ENCODE measurements at places on chromosomes 12 and 14.
A peak's percentile ranks its signal among the peaks of the same experiment; 100 is the strongest.

- no peak for DNase-seq
Observed at GRCh38 chr14:66140213-66140918, 345.8 kb upstream of the CCDC196 start.

DNA sequence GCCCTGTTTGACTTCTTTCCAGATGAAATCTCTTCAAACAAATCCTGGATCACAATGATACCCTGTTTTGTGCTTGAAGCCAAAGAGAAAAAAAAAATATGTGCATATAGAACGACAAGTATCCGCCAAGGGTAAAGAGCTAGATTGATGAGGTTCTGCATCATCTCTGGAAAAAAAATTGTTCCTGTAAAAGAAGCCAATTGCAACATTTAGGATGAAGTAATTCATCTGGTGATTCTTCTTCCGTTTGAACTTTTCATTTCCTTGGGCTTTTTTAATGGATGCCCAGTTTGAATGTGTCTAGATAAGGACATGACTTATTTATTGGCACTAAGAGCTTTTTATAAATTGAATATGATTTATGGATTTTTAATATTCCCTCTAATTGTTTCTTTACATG lies 38.1 kb upstream of the NPAS3 start:
- DNase-seq, result peak; percentile 15

DNA sequence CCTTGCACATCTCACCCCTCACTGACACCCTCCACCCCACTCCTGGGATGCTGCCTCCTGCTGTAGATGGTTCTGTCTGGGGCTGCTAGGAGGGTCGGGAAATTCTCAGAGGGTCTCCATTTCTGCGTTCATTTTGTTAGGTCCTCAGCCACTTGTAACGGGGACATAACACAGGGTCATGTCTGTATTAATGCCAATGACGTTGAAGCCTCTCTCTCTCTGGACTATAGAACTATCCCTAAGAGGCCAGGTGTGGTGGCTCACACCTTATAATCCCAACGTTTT lies 14.6 kb downstream of the SIVA1 start:
- DNase-seq, result no peak

GRCh38 chr12:17971850-17972249 lies 118.1 kb downstream of the RERGL start:
- DNase-seq, result peak; percentile 54

DNA sequence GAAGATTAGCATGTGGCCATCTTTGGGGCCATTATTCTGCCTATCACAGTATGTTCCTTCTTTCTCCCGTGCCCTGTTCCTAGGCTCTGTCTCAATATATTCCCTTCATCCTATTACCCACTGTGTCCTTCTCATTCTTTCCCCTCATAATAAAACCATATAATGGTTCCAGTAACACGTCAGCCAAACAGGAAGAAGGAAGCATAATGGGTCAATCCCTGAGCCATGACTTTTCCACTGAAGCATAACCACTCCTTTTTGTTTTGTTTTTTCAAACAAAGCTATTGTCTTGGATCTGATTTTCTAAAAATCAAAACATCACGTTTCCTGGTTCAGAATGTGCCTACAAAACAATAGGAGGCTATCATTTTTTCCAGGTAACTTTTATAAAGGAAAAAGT lies 21.3 kb upstream of the RHOJ start:
- DNase-seq, result no peak

- DNase-seq, result no peak
Observed at GRCh38 chr12:22461786-22462185, 82.6 kb downstream of the C2CD5 start.

- DNase-seq, result peak; percentile 4
Observed at GRCh38 chr12:85523197-85523596, 243.2 kb downstream of the ALX1 start.

DNA sequence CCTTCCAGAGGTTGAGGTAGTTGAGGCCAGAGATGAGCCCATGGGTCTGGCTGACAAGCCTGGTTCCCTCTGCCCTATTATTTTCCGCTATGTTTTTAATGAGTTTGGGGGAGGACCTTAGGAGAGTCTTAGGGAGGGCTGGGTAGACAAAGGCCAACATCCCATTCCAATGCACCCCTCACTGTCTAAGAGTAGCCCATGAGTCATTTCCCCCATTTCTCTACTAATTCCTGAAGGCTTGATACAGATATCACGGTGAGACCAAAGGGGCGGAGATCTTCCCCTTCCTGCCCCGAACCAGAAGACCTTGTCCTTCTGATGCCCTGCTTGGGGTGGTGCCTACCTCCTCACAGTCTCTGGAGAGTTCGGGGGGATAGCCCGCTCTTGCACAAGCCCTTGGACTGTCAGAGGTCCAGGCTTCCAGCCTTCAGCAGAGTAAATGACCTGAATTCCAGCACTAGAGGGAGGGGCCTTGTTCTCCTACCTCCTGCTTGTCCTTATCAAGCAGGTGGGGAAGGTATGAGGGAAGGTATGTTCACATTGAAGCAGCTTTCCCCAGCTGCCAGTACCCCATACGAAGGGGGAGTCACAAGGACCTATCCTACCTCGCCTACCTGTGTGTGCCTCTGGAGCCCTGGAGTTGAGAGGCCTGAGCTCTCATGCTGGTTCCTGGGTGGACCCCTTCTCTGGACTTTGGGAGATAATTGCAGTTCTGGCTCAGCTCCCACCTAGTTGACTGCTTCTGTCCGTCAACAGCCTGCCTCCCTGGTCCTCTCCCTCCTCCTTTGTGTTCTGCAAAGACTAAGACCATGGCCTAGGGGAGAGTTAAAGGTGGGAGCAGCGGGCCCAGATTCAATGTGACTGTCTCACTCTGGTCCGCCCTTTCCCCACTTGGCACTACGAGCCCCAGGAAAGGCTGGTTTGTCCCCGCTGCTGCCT lies 3.7 kb downstream of the PSMB11 start:
- DNase-seq, result no peak

DNA sequence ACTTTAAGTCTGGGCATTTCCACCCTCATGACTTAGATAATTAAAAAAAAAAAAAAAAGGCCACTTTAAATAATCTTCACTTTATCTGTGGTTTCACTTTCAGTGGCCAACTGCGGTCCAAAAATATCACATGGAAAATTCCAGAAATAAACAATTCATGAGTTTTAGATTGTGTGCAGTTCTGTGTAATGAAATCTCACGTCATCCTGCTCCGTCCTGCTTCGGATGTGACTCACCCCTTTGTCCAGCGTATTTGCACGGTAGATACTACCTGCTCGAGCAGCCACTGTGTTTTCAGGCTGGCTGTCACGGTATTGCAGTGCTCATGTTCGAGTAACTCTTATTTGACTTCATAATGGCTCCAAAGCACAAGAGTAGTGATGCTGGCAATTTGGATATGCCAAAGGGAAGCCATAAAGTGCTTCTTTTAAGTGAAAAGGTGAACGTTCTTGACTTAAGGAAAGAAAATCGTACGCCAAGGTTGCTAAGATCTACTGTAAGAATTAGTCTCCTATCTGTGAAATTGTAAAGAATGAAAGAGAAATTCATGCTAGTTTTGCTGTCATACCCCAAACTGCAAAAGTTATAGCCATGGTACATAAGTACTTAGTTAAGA lies 2.4 kb downstream of the E2F7 start:
- peak; percentile 87 for DNase-seq

- DNase-seq, result peak; percentile 43
Observed at GRCh38 chr14:101781240-101782061, 19.9 kb downstream of the PPP2R5C start.

- DNase-seq, result no peak
Observed at GRCh38 chr14:21921453-21921852, 247.8 kb upstream of the OR4E1 start.

DNA sequence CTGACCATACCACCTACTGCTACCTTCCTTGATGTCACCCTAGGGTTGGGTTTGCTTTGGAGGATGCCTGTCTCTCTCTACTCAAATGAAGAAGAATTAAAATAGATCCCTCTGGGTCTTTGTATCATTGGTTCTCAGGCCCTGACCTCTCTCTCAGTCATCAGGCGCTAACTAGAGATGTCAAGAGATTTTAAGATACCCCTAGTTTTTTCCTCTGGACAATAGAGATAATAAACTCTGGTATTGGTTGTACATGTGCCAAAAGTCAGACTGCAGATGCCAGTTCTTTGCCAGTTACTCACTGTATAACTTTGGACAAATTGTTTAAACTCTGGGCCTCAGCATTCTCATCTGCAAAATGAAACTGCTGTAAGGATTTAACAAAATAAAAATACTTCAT lies 31.5 kb downstream of the ITPR2 start:
- DNase-seq, result no peak

GRCh38 chr12:98149691-98150210 lies 365.6 kb upstream of the TMPO start:
- no peak for DNase-seq

GRCh38 chr12:52817003-52817698 lies 3.2 kb upstream of the KRT4 start:
- no peak for DNase-seq

GRCh38 chr12:6324936-6325750 lies 14.7 kb downstream of the PLEKHG6 start:
- DNase-seq, result no peak

DNA sequence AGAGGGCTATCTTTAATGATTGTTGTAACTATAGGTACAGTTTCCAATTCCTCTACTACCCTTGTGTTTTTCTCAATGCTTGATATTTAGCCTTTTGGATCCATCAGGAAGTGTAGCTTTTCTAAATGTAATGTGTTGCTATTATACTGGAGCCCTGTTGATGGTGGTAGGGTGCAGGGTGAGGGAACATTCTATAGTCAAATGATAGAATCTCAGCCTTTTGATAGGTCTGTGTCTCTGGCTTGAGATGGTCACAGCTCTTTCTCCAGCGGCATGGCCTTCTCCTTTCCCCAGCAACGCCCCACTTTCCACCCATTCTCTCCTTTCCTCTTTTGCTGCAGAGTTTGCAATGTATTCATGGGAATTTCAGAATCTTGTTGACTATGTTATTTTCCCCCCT lies 398.6 kb downstream of the RERGL start:
- DNase-seq, result no peak

GRCh38 chr14:101851736-101852405 lies 90.4 kb downstream of the PPP2R5C start:
- DNase-seq, result no peak

DNA sequence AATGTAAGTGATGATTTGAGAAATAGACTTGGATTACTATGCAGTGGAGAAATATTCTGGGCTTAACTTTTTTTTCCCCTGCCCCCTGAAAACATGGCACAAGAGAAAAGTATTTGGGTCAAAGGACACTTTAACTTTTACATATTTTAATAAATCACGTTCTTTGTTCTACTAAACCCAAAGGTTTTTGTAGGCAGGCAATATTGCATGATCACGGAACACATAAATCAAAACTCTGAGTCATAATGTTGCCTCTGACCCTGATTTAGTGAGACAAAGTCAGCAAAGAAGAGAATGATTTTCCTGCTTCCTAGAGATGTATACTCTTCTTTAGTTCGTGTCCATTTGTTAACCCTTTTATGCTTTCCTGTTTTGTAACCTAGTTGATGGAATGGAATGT lies 38.0 kb downstream of the ABCD2 start:
- peak; percentile 83 for DNase-seq

DNA sequence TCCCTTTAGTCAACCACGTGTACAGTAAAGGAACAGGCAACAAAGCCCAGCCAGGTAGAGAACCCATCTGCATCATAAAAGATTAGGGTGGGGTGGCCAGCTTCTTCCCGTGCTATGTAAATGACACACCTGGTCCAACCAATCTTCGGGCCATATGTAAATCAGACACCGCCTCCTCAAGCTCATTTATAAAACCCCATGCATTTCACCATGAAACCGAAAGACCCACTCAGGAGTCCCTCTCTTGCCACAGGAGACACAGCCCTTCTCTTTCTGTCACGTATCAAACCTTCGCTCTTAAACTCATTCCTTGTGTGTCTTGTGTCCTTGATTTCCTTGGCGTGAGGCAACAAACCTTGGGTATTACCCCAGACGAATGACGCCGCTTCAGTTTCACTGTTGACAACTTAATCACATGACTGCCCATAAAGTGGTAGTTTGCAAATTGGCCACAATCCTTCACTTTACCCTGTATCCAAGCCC lies 59.8 kb upstream of the TBPL2 start:
- DNase-seq, result no peak

DNA sequence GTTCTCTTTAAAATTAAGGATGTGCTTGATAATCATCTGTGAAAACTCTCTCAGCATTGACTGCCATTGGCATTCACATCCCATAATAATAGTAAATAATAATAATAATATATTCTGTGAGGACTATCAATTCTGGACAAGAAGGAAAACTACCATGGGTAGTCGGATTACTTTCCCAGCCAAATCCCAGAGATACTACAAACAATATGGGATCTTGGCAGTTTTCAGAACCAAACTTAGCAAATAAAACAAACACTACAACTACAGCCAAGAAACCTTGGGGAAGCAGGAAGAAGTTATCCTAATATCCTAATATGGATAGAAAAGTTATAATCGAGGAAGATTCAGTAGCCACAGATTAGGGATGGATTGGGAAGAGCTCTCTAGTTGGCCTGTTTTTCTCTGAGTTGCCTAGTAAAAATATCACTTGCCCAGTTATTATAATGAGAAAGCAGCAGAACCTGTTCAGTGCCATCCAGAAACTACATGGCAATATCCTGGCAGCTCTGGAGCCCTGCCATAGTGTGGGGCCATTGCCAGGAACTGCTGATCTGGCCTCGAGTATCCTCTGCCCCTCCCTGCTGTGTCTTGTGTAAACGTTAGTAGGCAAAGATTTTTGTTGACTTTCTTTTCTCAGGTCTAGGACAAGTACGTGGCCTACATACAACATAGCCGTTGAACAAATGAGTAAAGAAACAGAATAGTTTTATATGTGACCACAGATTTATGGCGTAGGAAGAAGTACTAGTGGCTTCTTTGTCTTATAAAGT lies 193.5 kb downstream of the SLC2A13 start:
- DNase-seq, result no peak

- DNase-seq, result no peak
Observed at GRCh38 chr12:11793921-11794710, 144.6 kb downstream of the ETV6 start.

DNA sequence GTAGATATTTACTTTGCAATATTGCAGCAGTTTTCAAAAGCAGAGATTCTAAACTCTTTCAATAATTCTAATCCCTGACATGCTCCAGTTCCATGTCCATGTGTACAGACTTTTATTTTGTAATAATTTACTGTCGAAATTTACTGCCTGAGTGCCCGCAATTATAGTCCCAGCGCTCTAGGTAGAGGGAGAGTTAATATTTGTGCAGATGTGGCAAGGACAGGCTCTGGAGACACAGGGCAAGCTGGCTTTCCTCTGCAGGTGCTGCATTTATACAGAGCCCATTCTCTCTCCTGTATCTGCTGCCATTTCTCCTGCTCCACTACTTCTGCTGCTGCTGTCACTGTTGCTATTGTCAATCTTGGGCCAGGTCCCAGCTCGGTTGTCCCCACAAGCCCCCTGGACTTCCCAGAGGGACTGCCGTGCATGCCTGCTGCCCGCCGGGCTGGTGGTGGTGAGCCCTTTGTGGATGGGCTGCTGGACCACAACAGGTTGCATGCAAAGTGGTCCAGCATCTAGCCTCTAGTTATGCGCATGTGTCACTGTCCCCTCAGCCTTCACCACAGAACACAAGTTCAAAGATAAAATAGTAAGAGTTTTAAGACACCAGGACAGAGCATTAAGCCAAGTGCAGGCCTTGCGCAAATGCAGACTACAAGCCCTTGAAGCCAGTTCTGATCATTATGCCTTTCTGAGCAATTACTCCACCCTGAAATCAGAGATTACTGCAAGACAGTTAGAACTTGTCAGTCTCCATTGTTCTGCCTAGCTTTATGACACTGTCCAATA lies 40.8 kb upstream of the CSRP2 start:
- DNase-seq, result no peak

All from HCEC 1CT (cell line).